ENCODE measurements at places on chromosomes 12 and 14.

DNA sequence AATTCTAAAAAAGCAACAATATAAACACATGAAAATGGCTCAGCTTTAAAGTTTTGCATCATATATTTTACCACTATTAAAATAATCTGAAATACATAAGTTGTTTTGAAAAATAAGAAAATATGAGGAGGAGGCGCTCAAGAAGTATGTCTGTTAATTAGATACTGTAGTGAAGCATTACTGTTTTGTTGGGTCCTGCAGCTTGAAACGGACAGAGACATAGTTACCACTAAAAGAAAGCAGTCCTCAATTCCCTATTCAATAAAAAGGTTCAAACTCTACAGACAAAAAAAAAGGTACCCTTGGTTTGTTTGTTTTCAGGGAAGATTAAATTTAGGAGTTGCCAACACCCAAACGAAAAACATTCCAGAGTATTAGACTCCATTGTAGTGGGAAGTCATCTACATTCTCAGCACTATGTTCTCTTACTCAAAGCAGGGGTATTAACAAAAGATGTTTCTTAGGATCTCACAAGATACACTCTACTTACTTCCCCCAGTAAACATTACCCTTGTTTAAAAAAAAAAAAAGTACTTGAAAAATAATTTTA lies 3.0 kb downstream of the PAWR start:
- no peak for DNase-seq

GRCh38 chr14:89909586-89909985 lies 44.9 kb downstream of the EFCAB11 start:
- DNase-seq: no peak

- no peak for DNase-seq
These were observed 70.5 kb downstream of the FIGNL2 start for GRCh38 chr12:51777973-51778372.

GRCh38 chr12:58079806-58080205 lies 138.4 kb downstream of the ATP23 start:
- DNase-seq: no peak

GRCh38 chr14:75539561-75540478 lies 17.6 kb downstream of the BATF start:
- DNase-seq: no peak

GRCh38 chr12:51075390-51075789 lies 8.0 kb downstream of the CSRNP2 start:
- no peak for DNase-seq

GRCh38 chr12:3101309-3102024 lies 24.3 kb downstream of the TSPAN9 start:
- DNase-seq: no peak

DNA sequence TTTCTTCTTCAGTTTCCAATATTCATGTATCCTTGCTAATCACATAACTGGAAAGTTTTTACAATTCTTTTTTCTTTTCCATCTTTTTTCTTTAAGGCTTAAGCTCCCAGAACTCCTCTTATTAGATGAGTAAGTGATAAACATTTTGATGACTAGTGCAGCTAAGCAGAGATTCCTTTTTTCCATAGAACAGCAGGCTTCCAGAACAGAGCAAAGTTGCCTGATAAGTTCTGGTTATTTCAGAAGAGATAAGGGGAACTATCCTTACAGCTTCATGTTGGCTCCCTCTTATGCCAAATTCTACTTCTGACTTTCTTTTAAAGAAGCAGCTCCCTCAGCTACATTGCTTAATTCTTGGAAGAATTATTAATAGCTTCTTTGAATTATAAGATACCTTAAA lies 194.7 kb upstream of the FAR2 start:
- DNase-seq: no peak

All from forelimb muscle (tissue), 1 donor.